ENCODE measurements at places on chromosomes 7 and 10.

DNA sequence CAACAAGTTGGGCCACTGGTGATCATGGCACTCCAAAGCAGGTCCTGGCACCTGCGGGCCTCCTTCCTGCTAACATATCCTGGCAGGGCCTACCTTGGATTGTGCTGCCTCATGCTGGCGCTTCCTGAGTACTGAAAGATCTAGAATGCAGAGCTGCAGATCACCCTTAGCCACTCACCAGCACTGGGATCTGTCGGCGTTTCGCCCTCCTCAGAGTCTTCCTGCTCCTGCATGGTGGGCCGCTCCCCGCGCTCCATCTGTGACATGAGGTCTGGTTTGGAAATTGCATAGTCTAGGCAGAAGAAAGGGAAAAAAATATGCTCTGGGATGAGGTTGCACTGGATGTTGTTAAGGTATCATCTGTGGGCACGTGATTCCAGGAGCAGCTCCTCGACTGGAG, 10.0 kb downstream of the ZNF777 start:
- no peak for DNase-seq

DNA sequence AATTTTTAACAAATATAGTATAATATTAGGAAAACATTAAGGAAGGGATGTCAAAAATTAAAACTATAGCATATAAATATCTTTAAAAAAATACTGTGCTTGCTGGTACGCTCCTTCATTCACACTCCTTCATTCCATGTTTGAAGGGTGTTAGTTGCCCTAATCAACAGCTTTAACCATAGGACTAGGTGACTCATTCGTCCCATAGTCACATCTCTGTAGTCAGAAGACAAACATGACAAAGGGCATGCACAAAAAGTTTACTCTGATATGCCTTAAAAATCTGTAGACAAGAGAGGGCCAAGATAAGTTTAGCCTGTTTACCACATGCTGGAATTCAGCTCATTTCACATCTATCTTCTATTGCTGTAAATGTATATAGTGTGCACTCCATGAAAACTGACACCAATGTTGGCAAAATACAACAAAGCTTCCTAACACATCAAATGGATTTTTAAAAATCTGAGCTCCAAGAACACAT, 646 bp downstream of the FAM13C start:
- no peak for DNase-seq

- peak; percentile 81 for DNase-seq
Observed at GRCh38 chr10:74207691-74208480, 56.9 kb downstream of the ADK start.

- no peak for DNase-seq
Observed at GRCh38 chr7:124550036-124550435, 215.6 kb downstream of the GPR37 start.

- DNase-seq, result no peak
Observed at GRCh38 chr7:142739923-142740492, 9.3 kb upstream of the PRSS1 start.
